Panc1 (cell line): ENCODE measurements at places on chromosomes 16 and 17. TPM values are rescaled to one million over a fixed set of nuclear protein-coding genes. Genes with fewer than 3 reads are reported as not detected.

The GAST gene
- total RNA-seq, result not detected

The METRN gene
- total RNA-seq, result 407 TPM

The SETD1A gene
- 38.7 TPM for total RNA-seq

The WSCD1 gene
- total RNA-seq, result 0.74 TPM

The LITAFD gene
- not detected for total RNA-seq

The LGALS9B gene
- not detected for total RNA-seq
